ENCODE measurements at places on chromosomes 11 and 22.

DNA sequence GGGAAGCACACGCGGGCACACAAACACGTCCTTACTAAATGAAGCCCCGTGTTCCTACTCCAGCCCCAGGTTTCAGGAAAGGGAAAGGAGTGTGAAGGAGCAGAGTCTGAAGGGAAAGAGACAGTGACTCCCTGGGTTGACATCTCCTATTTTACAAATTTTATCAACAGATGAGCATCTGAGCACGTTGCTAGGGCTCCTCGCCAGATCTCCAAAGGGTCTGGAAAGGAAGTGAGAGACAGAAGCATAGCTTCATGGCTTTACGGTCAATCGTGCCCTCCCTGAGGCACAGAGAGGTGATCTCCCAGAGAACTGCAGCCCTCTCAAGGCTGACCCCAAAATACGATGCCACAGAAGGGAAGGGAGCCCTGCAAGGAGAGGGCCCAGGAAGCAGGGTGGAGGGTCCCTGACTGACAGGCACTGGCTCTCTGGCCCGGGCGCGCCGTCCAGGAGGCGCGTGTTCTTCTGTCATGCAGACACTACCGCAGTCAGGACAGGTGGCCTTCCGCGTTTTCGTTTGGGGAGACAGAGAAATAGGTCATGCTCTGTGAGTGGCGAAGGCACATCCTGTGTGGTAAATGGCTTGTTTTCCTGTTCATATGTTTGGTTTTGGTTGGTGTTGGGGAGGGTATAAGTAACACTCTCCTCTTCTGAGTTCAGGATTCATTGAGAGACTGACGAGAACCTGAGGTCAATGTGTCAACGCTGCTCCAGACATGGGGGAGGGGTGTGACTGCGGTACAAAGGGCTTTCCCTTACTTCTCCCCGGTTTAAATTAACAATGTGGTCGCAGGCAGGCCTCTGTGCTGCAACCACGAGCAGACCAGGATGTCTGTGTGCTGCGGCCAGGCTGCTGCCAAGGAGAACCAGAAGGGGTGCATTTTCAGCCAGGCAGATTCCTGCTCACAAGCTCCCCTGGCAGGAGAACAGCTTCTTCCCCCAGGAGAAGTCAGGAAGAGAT, 813.3 kb downstream of the OPCML start:
- no peak for DNase-seq

DNA sequence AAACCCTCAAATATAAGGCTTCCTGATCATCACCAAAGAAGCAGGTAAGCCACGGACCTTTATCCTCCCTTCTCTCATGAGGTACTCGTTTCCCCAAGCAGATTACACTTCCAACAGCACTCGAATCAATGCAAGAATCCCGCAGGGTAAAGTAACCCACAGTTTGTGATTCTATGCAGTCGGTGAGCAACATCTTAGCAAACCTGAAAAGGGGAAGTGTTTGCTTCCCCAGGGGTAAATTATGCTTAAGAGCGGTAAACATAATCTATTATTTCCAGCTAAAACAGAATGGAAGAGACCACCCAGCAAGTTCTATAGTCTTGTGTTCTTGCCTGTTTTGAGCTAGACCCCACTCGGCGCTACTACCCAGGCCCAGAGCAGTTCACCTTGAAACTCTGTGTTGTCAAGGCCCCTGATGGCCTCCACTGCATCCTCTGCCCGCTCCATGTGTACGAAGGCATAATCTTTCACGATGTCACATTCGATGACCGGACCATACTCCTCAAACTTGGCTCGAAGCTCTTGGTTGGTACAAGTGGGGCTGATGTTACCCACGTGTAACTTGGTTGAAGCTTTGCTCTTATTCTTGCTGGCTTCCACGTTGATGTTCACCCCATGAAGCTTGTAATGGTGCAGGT, 1.3 kb downstream of the RBM4B start:
- no peak for DNase-seq

DNA sequence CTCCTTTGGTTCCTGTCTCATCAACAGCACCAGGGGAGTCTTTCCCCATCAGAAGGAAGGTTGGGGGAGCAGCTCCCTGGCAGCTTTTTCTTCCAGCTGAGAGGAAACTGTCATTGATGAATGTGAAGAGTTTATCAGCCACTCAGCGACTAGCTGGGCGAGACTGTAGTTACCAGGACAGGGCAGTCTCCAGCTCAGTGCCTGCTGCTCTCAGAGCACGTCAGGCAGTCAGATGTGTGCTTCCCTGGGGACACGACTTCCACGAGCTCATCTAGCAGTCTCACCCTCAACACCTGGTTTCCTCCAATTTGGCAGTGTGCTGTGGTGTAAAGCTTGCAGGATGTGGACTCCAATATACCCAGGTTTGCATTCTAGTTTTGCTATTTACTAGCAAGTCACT, 12.5 kb upstream of the C1QTNF4 start:
- DNase-seq = no peak

GRCh38 chr11:112941104-112941503, 20.1 kb upstream of the NCAM1 start:
- DNase-seq = no peak

DNA sequence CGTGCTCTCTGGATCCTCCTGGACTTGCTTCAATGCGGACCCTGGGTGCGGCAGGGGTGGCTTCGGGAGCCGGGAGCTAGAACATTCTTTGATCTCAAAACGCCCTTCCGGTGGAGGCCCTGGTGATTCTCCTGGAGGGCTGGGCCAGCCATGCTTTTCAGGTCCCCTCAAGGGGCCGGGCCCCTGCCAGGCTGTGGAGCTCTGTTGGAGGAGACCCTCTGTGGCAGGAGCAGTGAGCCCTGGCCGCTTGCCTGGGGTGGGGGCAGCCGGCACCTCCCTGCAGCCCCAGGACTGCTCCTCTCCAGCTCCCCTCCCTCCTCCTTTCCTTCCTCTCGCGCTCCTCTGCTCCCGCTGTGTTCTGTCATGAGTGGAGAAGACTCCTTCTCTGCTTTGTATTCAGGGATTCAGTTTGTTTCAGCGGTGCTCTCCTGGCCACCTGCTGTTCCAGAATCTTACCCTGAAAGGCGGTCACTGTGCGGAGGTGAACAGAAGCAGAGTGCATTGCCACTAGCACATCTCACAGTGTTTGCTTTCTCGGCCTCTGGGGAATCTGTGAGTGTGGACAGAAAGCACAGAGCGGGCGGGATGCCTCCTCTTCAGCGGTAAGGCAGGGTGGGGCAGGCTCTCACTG, 289.1 kb downstream of the TBC1D22A start:
- DNase-seq = no peak

DNA sequence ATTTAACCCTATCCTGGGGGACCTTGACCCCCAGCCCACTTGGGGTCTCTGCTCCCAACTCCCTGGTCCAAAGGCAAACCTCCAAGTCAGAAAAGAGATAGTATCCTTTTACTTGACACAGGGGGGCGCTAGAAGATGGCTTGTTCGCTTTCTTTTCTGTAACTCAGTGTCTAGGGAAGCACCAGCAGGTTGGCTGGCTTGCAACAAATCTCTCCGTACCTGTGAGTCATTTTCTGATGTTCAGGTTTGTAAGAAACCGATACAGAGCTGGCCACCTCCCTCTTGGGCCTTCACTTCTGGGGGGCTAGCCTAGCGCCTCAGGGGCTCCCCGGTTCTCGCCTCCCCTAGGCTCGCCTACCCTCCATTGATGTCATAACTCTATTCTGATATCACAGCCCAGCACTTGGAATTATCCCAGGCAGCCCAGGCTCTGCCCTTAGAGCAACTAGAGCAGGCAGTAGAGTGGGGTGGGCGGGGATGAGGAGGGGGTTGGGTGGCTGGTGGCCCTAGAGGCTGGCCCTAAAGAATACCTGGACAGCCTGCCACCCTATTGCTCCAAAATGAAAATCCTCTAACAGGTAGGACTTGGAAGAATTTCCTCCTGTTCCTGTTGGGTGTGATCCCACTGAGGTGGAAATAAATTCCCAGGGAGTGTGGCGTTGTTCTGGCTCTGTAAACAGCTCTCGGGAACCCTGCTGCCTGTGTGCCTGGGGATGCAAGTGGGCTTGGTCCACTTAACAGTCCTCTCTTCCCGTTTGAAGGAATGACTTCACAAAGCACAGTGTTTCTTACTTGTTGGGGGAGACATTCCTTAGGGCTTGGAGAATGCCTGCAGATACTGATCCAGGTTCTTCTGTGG, 69.4 kb downstream of the OSBP2 start:
- peak; percentile 79 for DNase-seq

DNA sequence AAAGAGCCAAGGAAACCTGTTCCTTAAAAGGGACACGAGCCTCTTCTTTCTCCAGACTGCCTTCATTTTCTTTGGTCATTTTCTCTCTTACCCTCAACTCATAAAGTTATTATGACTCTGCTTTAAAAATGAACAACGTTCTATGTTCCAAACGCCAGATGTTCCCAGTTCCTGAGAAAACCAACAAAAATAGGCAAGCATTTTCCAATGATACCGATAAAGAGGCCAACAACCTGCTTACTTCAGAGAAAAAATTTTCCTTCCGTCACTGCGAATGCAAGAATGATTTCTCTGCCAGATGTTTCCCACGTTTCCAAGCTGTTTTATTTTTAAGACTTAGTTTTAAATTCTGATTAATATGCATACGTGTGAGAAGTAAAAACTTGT, 315 bp upstream of the TRPC6 start:
- DNase-seq = no peak

GRCh38 chr11:37199082-37199481, 601.0 kb upstream of the RAG2 start:
- no peak for DNase-seq

DNA sequence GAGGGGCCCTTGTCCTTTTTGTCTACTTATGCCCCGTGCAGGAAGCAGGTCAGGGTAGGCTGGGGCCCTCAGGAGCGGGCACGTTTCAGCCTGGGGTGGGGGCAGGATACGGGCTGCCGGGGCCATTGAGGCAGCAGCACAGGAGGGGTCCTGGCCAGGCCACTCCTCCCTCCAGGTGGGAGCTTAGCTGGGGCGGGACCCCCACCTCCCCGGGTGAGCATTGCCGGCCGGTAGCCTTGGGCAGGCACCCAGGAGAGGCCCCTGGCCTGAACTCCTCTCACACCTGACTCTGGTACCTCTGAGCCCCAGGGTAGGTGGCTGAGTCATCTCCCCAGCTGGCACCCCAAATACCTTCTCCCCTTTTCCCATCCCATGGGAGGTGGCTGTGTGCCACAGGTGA, 5.0 kb upstream of the MUC6 start:
- no peak for DNase-seq

DNA sequence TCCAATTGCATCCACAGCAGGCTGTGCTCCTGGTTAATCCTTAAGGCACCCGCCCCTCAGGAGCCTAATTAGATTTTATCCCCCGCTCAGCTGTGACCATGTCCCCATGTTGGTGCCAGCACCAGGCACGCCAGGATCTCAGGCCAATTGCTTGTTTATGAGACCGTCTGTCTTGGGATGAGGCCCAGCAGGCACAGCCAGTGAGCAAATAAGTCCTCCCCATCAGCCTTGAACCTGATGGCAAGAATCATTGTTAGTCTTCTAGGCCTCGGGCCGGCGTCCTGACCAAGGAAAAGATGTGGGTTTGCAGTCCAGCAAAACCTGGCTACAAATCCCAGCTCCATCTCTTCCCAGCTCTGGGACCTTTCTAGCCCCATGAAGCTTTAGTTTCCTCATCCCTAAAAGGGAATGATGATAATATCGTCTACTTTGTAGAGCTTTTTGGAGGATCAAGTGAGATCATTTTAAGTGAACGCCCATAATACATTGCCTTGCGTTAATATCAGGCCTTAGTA, 57.3 kb downstream of the TP53I11 start:
- no peak for DNase-seq

- DNase-seq = no peak
These were observed 23.9 kb downstream of the TMEM123 start for GRCh38 chr11:102428696-102429095.

DNA sequence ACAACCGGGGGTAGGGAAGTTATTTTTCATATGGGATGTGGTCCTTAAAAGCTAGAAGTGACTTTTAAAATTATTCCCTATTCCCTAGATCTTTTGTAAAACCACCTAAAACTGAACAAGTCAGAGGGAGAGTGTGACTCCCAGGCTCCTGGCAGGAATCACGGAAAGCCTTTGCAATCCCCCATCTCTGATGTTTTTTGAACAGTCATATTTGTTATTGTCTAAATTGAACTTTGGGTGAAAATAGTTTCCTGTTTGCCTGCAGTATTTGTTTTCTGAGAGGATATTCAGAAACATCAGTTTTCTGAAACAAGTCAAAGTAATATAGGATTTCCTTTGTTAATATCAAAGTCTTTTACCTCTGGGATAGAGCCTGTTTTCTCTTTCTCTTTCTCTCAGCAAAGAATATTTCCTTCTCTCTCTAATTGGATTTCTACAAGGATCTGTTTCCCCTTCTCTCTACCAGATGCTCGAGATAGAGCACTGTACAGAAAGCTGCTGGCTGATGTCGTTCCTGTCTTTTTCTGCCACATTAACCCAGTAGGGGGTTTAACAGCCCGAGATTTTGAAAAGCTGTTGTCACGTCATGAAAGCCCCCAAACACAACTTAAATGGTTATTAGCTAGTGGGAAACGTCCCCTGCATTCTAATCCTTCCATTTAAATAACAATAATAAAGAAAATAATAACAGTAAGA, 132.2 kb upstream of the PITPNB start:
- DNase-seq = no peak

DNA sequence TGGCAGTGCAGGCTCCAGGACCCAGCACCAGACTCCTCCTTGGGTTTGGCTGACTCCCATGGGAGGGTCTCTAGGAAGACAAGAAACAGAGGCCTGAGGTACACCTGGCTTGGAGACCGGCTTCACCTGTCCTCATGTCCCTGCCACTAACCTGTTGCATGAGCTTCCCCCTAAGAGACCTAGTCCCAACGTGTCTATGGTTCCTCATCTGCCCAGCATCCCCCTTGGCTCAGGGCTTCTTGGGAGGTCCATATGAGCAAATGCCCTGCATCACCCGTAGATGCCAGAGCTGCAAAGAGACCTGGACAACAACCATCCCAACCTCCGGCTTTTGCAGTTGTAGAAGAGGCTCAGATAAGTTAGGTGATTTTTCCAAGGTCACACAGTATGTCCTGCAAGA, 123.5 kb downstream of the BUD13 start:
- DNase-seq = no peak

DNA sequence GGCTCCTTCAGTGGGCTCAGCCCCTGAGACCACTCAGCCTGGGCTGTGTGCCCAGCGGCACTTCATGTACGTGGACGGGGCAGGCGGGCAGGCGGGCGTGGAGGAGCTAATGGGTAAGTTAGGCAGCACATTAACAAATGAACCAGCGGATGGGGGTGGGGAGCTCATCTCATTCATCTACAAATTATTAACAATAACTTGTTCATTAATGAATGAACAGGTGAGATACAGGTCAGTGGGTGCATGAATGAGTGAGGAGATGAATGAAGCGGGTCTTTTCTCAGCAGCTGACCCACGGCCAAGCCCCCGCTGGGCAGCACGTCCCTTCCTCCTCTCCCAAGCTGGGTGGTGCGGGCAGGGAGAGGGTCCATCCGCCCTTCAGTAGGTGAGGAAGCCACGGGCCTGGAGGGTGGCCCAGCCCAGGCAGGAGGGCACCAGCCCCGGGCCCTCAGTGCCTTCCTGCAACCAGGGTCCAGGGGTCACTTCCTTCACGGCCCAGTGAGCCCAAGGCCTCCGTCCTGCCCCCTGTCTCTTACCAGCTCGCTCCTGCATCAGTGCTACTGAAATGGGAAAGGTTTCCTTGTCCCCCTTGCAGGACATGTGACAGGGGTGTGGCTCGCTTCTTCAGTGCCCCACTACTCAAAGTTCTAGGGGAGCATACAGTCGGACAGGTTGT, 60.5 kb upstream of the KCNQ1OT1 start:
- no peak for DNase-seq

GRCh38 chr22:37167981-37168647, 18.4 kb upstream of the IL2RB start:
- DNase-seq = no peak

- no peak for DNase-seq
These were observed 40.1 kb upstream of the CXCR5 start for GRCh38 chr11:118843565-118843964.

All from GM13976 (cell line).